WTC11 (cell line): ENCODE measurements at places on chromosomes 13 and 19. TPM values are rescaled to one million over a fixed set of nuclear protein-coding genes. Genes with fewer than 3 reads are reported as not detected.

MTUS2 gene
- 0.18 to 0.25 TPM (median 0.22 TPM) in 3 replicates for total RNA-seq

IFNL1 gene
- not detected in 3 replicates for total RNA-seq

RNF225 gene
- 1.1 to 1.8 TPM (median 1.5 TPM) in 3 replicates for total RNA-seq

MAP4K1 gene
- 14.0 to 25.0 TPM (median 24.5 TPM) in 3 replicates for total RNA-seq

DOCK6 gene
- 88.8 to 100 TPM (median 90.7 TPM) in 3 replicates for total RNA-seq

AKT2 gene
- 156 to 174 TPM (median 161 TPM) in 3 replicates for total RNA-seq

SMAD9 gene
- 0.71 to 1.5 TPM (median 1.2 TPM) in 3 replicates for total RNA-seq

PINLYP gene
- total RNA-seq, result 6.4 to 11.3 TPM (median 10.6 TPM) in 3 replicates

LMTK3 gene
- total RNA-seq, result 15.9 to 19.4 TPM (median 19.1 TPM) in 3 replicates

GRCh38 chr13:110856942-110857835 lies 57.7 kb downstream of the ANKRD10 start:
- H3K36me3 ChIP-seq, result peaks cover 5% of the 10 kb centered on the region; the same call in 1 of the 2 replicates
- H3K4me3 ChIP-seq, result no peak overlapping the region
- peaks cover 5% of the 10 kb centered on the region; the same call in 1 of the 2 replicates for H3K4me1 ChIP-seq
- H3K27me3 ChIP-seq, result peaks cover 3% of the 10 kb centered on the region; the same call in 1 of the 2 replicates
- DNase-seq, result no peak
- H3K27ac ChIP-seq, result no peak overlapping the region

- H3K27ac ChIP-seq, result no peak overlapping the region
- no peak for DNase-seq
- H3K27me3 ChIP-seq, result no peaks in the 10 kb centered on the region; the same call in 1 of the 2 replicates
- H3K4me1 ChIP-seq, result no peaks in the 10 kb centered on the region
- peaks cover 6% of the 10 kb centered on the region; the same call in 1 of the 2 replicates for H3K36me3 ChIP-seq
- H3K4me3 ChIP-seq, result no peak overlapping the region
Measured at GRCh38 chr13:33401238-33401637, 115.7 kb upstream of the STARD13 start.

GRCh38 chr13:23512762-23513395 lies 57.3 kb upstream of the TNFRSF19 start:
- H3K36me3 ChIP-seq, result no peaks in the 10 kb centered on the region
- H3K4me1 ChIP-seq, result peaks cover 22% of the 10 kb centered on the region
- H3K27me3 ChIP-seq, result no peaks in the 10 kb centered on the region; the same call in 1 of the 2 replicates
- no peak overlapping the region for H3K27ac ChIP-seq

DNA sequence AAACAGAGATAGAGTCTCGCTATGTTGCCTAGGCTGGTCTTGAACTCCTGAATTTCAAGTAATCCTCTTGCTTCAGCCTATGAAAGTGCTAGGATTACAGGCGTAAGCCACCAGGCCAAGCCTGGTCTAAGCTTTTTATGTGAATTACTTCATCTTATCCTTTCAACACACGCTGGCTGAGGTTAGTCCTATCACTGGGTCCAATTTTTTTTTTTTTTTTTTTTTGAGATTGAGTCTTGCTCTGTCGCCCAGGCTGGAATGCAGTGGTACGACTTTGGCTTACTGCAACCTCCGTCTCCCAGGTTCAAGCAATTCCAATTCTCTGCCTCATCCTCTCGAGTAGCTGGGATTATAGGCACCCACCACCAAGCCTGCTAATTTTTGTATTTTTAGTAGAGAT lies 10.4 kb downstream of the MYO1F start:
- no peak for DNase-seq
- no peaks in the 10 kb centered on the region for H3K36me3 ChIP-seq
- no peaks in the 10 kb centered on the region for H3K27me3 ChIP-seq
- no peaks in the 10 kb centered on the region for H3K4me1 ChIP-seq
- no peak overlapping the region for H3K27ac ChIP-seq

DNA sequence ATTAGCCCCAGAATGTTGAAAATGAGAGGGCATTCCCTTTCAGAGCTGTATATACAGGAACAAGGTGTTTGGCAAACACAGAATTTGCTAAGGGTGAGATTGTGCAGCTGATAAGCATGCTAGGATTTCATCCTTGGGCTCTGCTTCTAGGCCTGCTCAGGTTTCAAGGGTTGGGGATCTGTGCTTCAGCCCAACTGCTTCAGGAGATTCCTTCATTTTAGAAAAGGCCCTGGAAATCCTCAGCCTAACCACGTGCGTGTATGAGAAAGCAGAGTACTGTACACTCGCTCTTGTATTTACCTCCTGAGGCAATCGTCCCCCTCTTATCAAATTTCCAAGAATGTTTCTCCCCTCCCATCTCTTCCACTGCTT lies 291.6 kb upstream of the ARGLU1 start:
- peaks cover 57% of the 10 kb centered on the region for H3K4me1 ChIP-seq
- no peak for DNase-seq
- H3K4me3 ChIP-seq, result peak overlapping the region; percentile 44
- peak overlapping the region; percentile 99 for H3K27ac ChIP-seq
- H3K27me3 ChIP-seq, result no peaks in the 10 kb centered on the region; the same call in 1 of the 2 replicates
- H3K36me3 ChIP-seq, result peaks cover 11% of the 10 kb centered on the region

- H3K27ac ChIP-seq, result peak overlapping the region; percentile 97
- H3K4me3 ChIP-seq, result peak overlapping the region; percentile 96
- peaks cover 15% of the 10 kb centered on the region; the same call in 1 of the 2 replicates for H3K4me1 ChIP-seq
- no peak for DNase-seq
Measured at GRCh38 chr19:19191768-19192077, 229 bp downstream of the BORCS8 start.

DNA sequence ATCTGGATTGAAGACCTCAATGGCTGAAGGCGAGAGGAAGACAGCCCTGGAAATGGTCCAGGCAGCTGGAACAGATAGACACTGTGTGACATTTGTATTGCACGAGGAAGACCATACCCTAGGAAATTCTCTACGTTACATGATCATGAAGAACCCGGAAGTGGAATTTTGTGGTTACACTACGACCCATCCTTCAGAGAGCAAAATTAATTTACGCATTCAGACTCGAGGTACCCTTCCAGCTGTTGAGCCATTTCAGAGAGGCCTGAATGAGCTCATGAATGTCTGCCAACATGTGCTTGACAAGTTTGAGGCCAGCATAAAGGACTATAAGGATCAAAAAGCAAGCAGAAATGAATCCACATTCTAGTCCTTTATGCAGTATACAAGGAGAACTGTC lies 1.2 kb downstream of the POLR1D start:
- H3K27ac ChIP-seq, result no peak overlapping the region
- peak overlapping the region; percentile 94 for H3K4me3 ChIP-seq
- H3K36me3 ChIP-seq, result peaks cover 26% of the 10 kb centered on the region
- DNase-seq, result no peak
- peaks cover 53% of the 10 kb centered on the region for H3K4me1 ChIP-seq

- no peak for DNase-seq
- peaks cover 7% of the 10 kb centered on the region; the same call in 1 of the 2 replicates for H3K4me1 ChIP-seq
Measured at GRCh38 chr13:39856714-39857113, 201.3 kb downstream of the COG6 start.

DNA sequence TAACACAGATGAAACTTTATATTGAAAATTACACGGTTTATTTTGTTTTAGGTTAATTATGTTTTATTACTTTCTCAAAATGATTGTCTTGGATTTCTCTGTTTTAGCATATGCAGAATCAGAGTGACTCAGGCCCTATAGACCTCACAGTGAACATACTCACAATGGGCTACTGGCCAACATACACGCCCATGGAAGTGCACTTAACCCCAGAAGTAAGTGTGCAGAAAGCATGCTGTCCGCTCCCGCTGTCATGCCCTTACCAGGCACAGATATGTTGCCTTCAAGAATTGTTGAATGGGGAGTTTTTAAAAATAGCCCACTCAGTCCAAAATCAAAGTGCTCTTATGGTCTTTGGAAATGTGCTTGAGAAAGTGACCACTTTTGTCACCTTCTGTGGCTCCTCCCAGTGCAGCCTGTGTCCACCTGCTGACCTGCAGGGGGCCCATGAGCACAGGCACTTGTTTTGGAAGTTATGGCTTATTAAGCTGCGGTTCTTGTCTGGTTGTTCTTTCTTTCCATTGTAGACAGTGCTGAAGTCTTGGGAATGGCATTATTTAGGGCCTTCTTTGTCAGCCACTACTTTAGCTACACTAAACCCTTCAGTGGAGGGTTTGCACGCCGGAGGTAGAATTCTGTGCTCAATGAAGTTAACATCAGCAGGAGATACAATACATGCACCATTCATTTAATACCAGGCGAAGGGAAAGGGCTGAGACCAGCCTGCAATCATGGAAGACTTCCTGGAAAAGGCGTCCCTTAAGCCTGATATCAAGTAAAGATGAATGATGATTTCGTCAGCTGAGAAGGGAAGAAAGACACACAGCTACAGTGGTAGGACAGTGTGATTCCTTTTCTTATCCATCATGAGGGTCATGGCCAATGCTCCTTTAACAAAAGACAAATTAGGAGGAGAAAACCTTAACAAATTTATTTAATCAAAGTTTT lies 36.7 kb downstream of the CUL4A start:
- no peak overlapping the region for H3K27ac ChIP-seq
- no peak overlapping the region for H3K4me3 ChIP-seq
- DNase-seq, result no peak
- no peaks in the 10 kb centered on the region for H3K27me3 ChIP-seq
- peaks cover 93% of the 10 kb centered on the region for H3K36me3 ChIP-seq

DNA sequence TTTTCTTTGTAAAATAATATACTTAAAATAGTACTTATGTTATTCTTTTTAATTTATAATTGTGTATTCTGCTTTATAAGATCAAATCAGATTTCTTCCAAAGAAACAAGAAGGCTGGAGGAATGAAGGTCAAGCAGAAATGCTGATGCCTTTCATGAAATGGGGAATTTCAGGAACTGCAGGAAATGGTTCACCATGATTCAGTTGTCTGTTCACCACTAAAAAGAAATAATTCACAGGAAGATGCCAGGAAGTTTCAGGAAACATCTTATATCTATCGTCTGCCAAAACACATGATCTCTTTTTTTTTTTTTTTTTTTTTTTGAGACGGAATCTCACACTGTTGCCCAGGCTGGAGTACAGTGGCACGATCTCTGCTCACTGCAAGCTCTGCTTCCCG lies 15.7 kb upstream of the SCEL start:
- no peak overlapping the region for H3K4me3 ChIP-seq
- no peak for DNase-seq
- H3K27me3 ChIP-seq, result no peaks in the 10 kb centered on the region
- H3K27ac ChIP-seq, result no peak overlapping the region
- H3K4me1 ChIP-seq, result peaks cover 19% of the 10 kb centered on the region

DNA sequence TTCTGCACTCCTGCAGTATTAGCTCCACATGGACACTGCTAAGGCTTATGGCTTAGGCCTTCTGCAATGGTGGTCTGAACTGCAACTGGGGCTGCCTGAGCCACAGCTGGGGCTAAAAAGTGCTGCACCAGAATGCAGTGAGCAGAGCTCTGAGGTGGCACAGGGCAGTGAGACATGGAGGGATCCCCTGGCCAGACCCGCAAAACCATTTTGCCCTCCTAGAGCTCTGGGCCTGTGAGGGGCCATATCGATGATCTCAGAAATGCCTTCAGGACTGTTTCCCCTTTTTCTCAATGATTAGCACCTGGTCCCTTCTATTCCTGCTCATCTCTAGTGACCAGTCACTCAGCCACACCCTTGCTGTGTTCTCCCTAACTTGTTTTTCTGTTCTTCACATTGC lies 397.7 kb downstream of the UQCRFS1 start:
- peaks cover 12% of the 10 kb centered on the region for H3K36me3 ChIP-seq
- H3K27me3 ChIP-seq, result no peaks in the 10 kb centered on the region
- no peaks in the 10 kb centered on the region for H3K4me1 ChIP-seq
- no peak overlapping the region for H3K27ac ChIP-seq

- no peak overlapping the region for H3K4me3 ChIP-seq
- DNase-seq, result no peak
- no peak overlapping the region for H3K27ac ChIP-seq
- no peaks in the 10 kb centered on the region for H3K4me1 ChIP-seq
- no peaks in the 10 kb centered on the region for H3K27me3 ChIP-seq
- H3K36me3 ChIP-seq, result peaks cover 10% of the 10 kb centered on the region
Measured at GRCh38 chr19:11495481-11495880, 10.2 kb downstream of the ZNF653 start.
